Activated T-cell treated with anti-CD3 and anti-CD28 coated beads, Interleukin-2, amount 50 U/mL, for 72 hours (primary cell): ENCODE measurements at places on chromosomes 16 and 17. TPM values are rescaled to one million over a fixed set of nuclear protein-coding genes. Genes with fewer than 3 reads are reported as not detected.

GRCh38 chr17:68542698-68543463 lies 30.7 kb downstream of the PRKAR1A start:
- H3K27me3 ChIP-seq = no peaks in the 10 kb centered on the region
- no peaks in the 10 kb centered on the region for H3K36me3 ChIP-seq
- no peak overlapping the region for H3K4me3 ChIP-seq
- no peak overlapping the region for H3K27ac ChIP-seq
- no peak for DNase-seq

DNA sequence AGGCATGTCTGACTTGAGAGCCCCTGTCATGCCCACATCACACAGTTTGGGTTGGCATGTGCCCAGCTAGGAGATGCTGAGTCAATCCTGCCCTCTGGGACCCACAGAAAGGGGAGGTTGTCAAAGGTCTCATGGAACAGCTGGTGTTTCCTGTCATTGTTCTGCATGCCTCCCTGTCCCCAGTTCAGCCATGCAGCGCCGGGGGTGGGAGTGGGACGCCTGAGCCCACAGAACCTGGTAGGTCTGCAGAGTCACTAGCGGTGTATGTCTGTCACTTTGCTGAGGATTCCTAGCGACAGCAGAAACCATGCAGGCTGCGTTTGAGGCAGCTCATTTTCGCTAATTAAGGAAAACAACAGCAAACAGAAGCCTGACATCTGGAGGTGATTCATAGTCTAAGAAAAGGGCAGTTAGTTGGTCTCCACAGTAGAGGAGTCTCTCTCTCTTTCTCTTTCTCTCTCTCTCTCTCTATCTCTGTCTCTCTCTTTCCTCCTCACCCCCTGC lies 19.6 kb upstream of the CCL1 start:
- peak overlapping the region; percentile 88 for H3K27ac ChIP-seq
- H3K4me1 ChIP-seq = peaks cover 79% of the 10 kb centered on the region
- H3K4me3 ChIP-seq = peak overlapping the region; percentile 66
- DNase-seq = peak; percentile 81

DNA sequence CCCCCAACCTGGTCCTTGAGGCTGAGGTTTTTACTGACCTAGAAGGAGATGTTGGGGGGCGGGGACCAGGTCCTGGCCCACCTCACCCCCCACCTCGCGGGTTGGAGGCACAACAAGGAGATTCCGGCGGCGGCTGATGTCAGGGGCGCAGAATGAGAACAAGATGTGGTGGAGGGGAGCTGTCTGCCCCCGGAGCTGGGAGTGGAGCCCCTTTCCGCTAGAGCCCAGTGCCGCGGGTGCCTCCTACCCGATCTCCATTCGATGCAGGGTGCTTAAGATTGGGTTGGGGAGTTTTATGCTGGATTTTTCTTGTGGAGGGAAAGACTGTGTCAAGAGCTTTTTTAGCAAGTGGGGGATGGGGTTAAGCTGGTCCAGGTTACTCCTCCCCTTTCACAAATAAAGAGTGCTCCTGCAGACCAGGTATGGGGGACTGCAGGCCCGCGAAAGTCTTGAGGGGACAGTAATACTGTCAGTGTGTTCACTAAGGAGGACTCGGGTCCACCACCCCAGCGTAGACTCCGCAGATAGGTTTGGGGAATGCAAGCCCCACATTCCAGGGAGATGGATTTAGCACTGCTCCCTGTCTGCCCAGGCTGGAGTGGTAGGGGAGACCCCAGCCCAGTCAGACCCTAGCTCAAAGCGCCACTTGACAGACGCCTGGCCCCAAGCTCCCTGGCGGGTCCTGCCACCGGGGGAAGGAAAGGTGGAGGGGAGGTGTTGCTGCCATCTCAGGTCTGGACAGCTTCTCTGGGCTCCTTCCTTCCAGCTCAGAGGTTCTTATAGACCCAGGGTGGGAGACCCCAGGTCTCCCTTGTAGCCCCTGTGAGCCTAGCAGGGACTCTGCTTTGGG lies 2.0 kb downstream of the CACNA1G start:
- H3K27me3 ChIP-seq = peaks cover 58% of the 10 kb centered on the region
- peaks cover 22% of the 10 kb centered on the region for H3K4me1 ChIP-seq
- H3K36me3 ChIP-seq = no peaks in the 10 kb centered on the region
- no peak for DNase-seq
- no peak overlapping the region for H3K27ac ChIP-seq

- no peak for DNase-seq
- no peaks in the 10 kb centered on the region for H3K27me3 ChIP-seq
- no peak overlapping the region for H3K27ac ChIP-seq
- no peaks in the 10 kb centered on the region for H3K4me1 ChIP-seq
- no peak overlapping the region for H3K4me3 ChIP-seq
Observed at GRCh38 chr16:56401482-56401881, 23.9 kb downstream of the AMFR start.

- DNase-seq = no peak
- no peaks in the 10 kb centered on the region for H3K27me3 ChIP-seq
- H3K4me3 ChIP-seq = no peak overlapping the region
- H3K27ac ChIP-seq = no peak overlapping the region
- H3K4me1 ChIP-seq = no peaks in the 10 kb centered on the region
Observed at GRCh38 chr16:46612121-46612520, 9.1 kb downstream of the SHCBP1 start.

GRCh38 chr16:15682105-15682570 lies 32.1 kb downstream of the NDE1 start:
- H3K4me1 ChIP-seq = peaks cover 15% of the 10 kb centered on the region
- H3K27ac ChIP-seq = peak overlapping the region; percentile 65
- peaks cover 4% of the 10 kb centered on the region for H3K36me3 ChIP-seq
- DNase-seq = peak; percentile 42
- no peaks in the 10 kb centered on the region for H3K27me3 ChIP-seq
- no peak overlapping the region for H3K4me3 ChIP-seq

DNA sequence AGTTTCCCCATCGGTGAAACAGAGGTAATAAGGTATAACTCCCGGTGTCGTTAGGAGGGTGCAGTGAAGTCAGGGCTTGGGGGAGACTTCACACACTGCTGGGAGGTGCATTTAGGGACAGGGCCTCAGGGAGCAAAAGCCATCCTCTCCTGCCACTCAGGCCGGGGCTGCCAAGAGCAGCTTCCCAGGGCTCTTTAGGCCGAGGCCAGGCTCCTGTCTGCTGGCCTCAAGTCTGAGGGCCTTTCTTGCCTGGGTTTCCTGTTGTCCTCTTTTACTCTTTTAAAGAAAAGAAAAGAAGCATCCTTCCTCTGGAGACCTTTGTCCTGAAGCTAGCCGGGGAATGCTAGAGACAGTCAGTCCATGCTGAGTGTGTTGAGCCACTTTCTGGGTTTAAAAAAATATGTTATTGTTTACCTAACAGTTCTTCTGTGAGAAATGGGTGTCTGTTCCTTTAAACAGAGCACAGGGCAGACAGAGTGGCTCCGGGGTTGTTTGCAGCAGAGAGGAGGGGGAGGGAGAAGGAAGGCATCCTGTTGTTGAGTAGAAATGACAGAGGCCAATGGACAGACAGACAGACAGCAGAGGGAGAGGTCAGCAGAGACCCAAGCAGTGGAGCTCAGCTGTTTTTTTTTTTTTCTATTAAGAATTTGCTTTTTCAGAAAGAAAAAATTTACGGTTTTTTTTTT lies 79.1 kb downstream of the C17orf67 start:
- peak; percentile 9 for DNase-seq
- H3K27me3 ChIP-seq = no peaks in the 10 kb centered on the region
- no peak overlapping the region for H3K27ac ChIP-seq
- H3K4me3 ChIP-seq = peak overlapping the region; percentile 25
- H3K4me1 ChIP-seq = peaks cover 24% of the 10 kb centered on the region

- H3K4me1 ChIP-seq = peaks cover 69% of the 10 kb centered on the region
- H3K4me3 ChIP-seq = peak overlapping the region; percentile 2
- DNase-seq = no peak
- H3K27me3 ChIP-seq = peaks cover 6% of the 10 kb centered on the region
- no peaks in the 10 kb centered on the region for H3K36me3 ChIP-seq
Observed at GRCh38 chr17:77365584-77366186, 224.9 kb downstream of the SEC14L1 start.

GRCh38 chr16:81481207-81481821 lies 36.7 kb downstream of the CMIP start:
- peak overlapping the region; percentile 3 for H3K4me3 ChIP-seq
- peaks cover 1% of the 10 kb centered on the region for H3K36me3 ChIP-seq
- H3K4me1 ChIP-seq = peaks cover 65% of the 10 kb centered on the region
- H3K27me3 ChIP-seq = no peaks in the 10 kb centered on the region

DNA sequence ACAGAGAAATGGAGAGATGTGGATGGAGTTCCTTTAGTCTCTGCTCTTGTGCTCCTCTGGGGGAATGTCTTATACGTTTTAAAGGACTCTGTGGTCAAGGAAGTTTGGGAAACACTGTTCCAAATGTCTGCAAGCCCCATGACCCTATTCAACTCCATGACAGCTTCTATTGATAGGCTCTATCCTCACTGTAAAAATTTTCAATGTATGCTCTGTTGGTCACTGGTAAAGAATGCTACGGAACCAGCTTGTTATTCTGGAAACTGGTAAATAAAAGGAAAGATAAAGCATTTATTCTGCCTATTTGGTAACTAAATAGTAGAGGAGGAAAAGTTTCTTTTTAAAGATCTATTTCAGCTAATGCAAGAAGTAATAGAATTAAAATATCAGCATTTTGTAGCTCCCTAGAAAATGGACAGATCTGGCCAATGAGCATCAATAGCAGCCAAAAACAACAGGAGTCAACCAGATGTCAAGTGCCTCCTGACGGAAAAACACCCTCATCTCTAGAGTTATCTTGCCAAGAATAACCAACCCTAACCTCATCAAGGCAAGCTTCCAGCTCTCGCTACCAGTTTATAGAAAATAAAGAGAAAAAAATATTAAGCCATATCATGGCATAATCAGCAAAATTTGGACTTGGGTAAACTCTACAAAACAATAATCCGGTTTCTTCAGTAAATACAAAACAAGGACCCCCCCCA lies 16.1 kb downstream of the GDE1 start:
- no peaks in the 10 kb centered on the region for H3K27me3 ChIP-seq
- no peaks in the 10 kb centered on the region for H3K4me1 ChIP-seq
- no peak for DNase-seq
- H3K4me3 ChIP-seq = no peak overlapping the region
- H3K27ac ChIP-seq = no peak overlapping the region

DNA sequence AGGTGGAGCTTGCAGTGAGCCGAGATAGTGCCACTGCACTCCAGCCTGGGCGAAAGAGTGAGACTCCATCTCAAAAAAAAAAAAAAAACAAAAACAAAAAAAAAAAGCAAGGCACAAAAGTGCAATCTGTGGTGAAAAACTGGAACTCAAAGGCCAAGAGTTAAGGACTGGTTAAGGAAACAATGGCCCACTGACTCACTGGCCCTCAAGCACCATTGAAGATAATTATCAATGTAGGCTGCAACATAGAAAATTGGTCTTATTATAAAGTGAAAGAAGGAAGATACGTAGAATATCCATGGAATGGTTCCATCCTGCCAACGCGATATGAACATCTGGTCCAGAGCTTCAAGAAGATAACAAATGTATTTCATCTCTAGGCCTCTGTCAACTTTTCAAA lies 444.2 kb downstream of the SOX9 start:
- H3K4me3 ChIP-seq = no peak overlapping the region
- H3K4me1 ChIP-seq = no peaks in the 10 kb centered on the region
- H3K36me3 ChIP-seq = no peaks in the 10 kb centered on the region

- no peaks in the 10 kb centered on the region for H3K27me3 ChIP-seq
- no peaks in the 10 kb centered on the region for H3K36me3 ChIP-seq
- peaks cover 4% of the 10 kb centered on the region for H3K4me1 ChIP-seq
- no peak overlapping the region for H3K27ac ChIP-seq
Observed at GRCh38 chr16:12390644-12391043, 413.0 kb downstream of the CPPED1 start.

DNA sequence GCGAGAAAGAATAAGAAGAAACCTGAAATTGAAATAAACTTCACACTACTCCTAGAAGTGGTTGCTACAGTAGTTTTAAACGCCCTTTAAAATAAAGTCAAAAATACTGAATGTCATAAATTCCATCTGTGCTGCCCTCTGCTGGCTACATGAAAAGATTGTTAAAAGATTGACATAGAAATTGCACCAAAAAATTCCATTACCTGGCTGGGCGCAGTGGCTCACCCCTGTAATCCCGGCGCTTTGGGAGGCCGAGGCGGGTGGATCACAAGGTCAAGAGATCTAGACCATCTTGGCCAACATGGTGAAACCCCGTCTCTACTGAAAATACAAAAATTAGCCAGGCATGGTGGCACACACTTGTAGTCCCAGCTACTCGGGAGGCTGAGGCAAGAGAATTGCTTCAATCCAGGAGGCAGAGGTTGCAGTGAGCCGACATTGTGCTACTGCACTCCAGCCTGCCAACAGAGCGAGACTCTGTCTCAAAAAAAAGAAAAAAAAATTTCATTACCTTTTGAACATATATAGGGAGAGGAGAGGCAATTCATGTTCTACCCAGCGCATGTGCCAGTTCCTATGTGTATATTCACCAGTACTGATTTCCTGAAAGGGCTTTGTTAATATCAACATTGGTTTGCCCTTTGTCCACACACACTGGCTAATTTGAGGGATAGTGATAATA lies 36.5 kb downstream of the CYTH1 start:
- peaks cover 95% of the 10 kb centered on the region for H3K4me1 ChIP-seq
- peak overlapping the region; percentile 47 for H3K4me3 ChIP-seq
- DNase-seq = peak; percentile 54
- no peaks in the 10 kb centered on the region for H3K27me3 ChIP-seq
- peaks cover 6% of the 10 kb centered on the region for H3K36me3 ChIP-seq
- peak overlapping the region; percentile 84 for H3K27ac ChIP-seq

GRCh38 chr17:61247439-61247838 lies 152.2 kb upstream of the TBX2 start:
- no peaks in the 10 kb centered on the region for H3K27me3 ChIP-seq
- no peak for DNase-seq
- no peaks in the 10 kb centered on the region for H3K36me3 ChIP-seq
- H3K4me3 ChIP-seq = no peak overlapping the region

DNA sequence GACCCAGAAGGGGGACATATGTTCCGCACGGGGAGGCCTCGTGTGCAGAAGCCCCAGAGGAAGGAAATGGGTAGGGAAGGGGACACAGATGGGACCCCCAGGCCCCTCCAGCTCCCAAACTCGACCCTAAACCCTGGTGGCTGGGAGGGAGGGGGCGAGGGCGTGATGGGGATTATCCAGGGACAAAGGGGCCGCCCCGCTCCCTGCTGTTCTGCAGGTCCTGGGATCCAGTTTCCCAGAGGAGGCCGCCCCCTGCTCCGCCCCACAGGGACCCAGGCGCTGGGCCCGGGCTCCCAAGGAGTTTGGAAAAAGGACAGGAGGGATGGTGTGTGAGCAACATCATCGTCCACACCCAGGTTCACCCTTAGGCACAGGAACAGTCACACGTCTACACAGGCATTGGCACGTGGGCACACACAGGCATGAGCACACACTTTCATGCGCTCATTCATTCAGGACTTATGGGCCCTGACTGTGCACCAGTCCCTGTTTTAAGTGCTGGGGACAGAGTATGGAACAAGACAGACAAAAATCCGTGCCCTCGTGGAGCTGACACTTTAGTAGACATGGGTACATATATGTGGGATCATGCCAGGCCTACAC lies 12.8 kb upstream of the FBXL19 start:
- H3K4me1 ChIP-seq = peaks cover 9% of the 10 kb centered on the region
- no peak overlapping the region for H3K4me3 ChIP-seq
- H3K36me3 ChIP-seq = no peaks in the 10 kb centered on the region
- no peaks in the 10 kb centered on the region for H3K27me3 ChIP-seq
- no peak for DNase-seq

Gene GNPTG
- 23.8 TPM for total RNA-seq

Gene PRR35
- total RNA-seq = 0.10 TPM

Gene PABPN1L
- total RNA-seq = not detected

Gene KRTAP4-5
- total RNA-seq = not detected
